Activated T-helper 9 cell treated with anti-CD3 and anti-CD28 coated beads, Interleukin-2, amount 50 U/mL, for 16 hours (primary cell): ENCODE measurements at places on chromosomes 2 and 18.

- no peak for DNase-seq
Observed at GRCh38 chr2:24117902-24118301, 5.2 kb downstream of the PFN4 start.

- DNase-seq = no peak
Observed at GRCh38 chr2:70620020-70620419, 66.4 kb upstream of the TGFA start.

- DNase-seq = no peak
Observed at GRCh38 chr18:48116873-48117630, 186.6 kb upstream of the SMAD2 start.

DNA sequence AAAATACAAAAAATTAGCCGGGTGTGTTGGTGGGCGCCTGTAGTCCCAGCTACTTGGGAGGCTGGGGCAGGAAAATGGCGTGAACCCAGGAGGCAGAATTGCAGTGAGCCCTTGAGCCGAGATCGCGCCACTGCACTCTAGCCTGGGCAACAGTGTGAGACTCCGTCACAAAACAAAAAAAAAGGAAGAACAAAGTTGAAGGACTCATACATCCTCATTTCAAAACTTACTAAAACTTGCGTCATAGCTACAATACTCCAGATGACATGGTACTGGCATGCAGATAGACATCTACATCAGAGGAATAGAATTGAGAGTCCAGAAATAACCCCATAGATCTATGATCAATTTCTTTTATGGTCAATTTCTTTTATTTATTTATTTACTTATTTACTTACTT is 13.6 kb upstream of the CYP27C1 start:
- no peak for DNase-seq

DNA sequence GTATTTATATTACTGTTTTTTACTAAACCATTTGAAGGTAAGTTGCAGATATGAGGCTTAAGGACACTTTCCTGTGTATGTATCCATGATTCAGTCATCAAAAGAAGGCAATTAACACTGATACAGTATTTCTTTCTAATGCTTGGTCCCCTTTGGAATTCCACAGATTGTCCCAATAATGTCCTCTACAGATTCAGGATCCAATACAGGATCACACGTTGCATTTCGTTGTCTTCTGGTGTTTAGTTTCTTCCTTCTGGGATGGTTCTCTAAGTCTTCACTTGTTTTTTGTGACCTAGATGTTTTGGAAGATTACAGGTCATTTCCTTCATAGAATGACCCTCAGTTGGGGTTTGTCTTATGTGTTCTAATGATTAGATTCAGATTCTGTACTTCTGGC is 40.0 kb downstream of the NPAS2 start:
- no peak for DNase-seq

- DNase-seq = no peak
Observed at GRCh38 chr2:166841679-166842078, 46.6 kb upstream of the XIRP2 start.

DNA sequence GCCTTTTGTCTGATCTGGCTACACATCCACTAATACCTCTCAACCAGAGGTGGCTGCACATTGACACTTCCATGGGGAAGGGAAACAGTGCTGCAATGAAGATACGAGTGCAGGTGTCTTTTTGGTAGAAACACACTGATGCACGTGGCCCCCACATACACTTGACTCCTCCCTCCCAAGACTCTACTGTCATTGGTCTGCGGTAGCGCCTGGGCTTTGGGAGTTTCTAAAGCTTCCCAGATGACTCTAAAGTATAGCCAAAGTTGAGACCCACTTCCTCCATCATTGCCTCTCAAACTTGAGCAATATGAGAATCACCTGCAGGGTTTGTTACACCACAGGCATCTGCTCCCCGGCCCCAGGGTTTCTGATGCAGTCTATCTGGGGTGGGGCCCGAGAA is 11.0 kb downstream of the SLC14A1 start:
- DNase-seq = no peak

DNA sequence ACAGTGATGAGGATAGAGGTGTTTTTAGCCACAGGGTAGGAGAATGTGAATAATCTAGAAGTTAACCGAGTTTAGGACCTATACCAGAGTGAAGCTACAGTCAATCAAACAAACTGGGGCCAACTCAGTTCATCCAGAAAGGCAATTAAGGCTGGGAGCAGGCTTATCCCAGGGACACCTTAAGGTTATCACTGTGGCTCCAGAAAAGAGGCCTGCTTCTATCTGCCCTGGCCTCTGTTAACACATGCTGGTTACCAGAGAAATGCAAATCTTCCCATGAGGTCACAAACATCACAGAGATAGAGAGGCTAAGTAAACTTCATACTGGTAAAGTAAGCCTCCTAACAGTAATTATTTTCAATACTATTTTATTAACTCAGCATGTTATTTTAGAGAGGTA is 93.2 kb upstream of the GRB14 start:
- no peak for DNase-seq
